Esophagus squamous epithelium (tissue), 5 donors: ENCODE measurements at places on chromosomes 16 and 17.

GRCh38 chr16:11093572-11094074 is 149.3 kb downstream of the CLEC16A start:
- no peak for DNase-seq

- DNase-seq = no peak
Measured at GRCh38 chr17:74085434-74085833, 118.0 kb upstream of the RPL38 start.

DNA sequence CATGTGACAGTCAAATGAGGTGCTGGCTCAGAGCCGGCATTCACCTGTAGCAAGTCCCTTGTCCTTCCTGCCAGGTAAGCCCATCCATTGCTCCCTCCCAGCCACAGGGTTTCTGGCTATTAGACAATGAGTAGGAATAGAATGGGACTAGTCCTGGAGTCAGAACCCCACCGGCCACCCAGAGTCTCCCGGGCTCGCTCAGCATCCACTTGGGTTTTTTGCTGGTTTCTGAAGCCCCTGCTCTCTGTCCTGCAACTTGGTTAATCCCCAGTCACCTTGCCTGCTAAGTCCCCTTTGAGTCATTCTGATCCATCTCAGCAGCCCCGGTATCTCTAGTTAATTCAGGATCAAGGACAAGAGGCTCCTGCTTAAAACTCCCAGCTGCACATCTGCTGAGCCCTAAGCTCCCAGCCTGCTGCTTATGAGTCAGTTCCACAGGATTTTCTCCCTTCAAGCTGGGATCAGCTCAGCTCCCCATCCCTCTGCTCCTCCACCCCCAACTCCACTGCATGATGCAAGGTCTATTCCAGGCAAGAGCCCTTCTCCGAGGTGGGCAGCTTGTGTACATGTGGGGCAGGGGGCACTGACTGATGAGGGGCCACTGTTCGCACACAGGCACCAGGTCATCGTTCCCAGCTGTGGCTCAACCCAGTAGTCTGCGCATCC is 19.9 kb upstream of the MRPS23 start:
- DNase-seq = no peak

GRCh38 chr17:17322516-17323510 is 19.6 kb downstream of the NT5M start:
- no peak for DNase-seq

DNA sequence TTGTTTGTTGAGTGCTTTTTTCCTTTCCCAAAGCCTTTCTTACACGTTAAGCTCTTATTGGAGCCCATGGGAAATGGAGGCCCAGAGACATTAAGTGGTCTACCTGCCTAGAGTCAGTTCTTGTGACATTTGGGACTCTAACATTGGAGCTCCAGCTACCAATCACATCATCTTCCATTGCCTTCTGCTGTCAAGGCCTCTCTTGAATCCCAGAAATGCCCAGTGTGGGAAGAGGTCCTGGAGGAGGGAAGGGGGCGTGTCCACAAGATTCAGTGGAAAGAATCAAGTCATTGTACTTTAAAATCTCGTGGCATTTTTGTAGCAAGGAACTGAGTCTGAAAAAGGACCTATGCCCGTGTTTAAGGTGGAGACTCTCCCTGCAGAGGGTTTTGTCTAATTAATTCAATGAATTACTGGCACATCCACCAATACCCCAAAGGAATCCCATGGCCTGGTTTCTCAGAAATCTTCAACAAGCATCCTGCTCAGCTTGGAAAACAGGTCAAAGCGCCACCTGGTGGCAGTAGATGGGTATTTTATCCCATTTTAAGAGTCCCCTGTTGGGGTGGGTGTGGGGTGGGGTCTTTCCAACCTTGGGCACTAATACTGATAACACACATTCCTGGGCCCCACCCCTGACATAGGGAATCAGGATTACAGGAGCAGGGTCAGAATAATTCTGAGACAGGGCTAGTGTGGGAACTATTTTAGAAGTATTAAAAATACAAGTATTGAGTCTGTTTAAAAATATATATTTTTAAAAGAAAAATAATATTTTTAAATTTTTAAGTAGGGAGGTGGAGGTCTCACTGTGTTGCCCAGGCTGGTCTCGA is 24.6 kb downstream of the GPT2 start:
- DNase-seq = no peak
